ENCODE measurements at places on chromosomes 11 and 22.

DNA sequence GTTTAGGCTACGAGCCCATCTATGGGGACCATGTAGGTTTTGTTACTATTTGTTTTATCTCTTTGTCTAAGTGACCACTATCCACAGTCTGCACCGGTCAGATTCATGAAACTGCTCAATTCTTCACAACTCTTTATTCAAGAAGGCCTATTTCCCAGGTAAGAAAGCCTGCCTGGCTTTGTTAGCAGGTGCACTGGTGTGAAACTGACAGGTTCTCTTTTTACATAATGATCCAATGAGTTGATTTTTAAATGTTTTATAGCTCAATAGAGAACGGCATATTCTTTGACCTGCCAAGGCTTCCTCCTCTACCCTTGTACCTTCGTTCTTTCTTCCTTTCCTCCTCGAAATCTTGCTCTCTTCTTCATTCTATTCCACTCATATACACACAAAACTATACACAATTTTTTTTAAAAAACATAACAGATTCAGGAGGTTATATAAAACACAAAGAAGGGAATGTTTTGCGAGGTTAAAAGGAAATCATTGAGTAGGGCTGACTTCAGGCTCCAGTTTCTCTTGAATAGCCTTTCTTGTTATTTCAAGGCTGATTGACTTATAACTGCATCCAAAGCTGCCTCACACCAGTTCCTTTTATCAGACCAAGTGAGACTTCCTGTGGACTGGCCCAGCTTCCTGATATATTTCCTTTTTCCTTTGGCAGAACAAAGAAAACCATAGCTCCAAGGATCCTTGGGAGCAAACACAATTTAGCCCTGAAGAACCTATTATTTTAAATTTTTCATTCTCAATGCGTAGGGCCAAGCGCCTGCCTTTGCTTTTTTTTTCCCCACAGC lies 11.4 kb downstream of the FLI1 start:
- no peak for DNase-seq

DNA sequence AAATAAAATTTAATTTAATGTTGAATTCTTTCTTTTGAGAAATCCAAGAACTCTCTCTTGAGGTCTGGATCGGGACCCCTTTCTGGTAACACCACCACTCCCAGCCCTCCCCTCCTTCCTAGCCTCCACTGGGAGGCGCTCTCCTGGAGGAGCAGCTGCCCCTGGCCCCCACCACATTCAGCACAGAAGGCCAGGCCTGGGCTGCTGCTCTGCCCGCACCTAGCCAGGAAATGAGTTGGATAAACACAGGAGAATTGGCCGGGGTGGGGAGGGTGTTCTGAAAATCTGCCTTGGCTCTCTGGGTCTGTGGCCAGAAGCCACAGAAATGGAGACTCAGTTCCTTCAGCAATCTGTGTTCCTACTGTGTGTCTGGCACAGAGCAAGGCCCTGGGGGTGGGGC lies 31.2 kb downstream of the C22orf42 start:
- DNase-seq: no peak

DNA sequence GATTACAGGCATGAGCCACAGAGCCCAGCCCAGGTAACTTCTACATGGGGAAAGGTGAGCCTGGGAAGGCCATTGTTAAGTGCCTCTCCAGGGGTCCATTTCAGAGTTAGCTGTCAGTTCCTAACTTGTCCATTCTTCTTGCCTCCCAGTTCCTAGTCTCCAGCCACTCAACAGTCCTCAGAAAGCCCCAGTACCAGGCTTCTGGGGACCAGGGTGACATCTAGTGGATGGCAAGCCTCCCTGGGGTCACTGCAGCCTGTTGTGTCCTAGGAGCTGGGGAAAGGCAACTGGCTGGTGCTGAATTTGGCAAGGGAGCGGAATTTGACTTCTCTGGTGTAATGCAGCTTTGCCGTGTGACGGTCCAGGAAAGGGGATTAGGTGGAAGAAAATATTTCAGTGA lies 2.1 kb downstream of the LGALS12 start:
- no peak for DNase-seq

GRCh38 chr11:96159968-96160367 lies 183.0 kb downstream of the MAML2 start:
- no peak for DNase-seq

DNA sequence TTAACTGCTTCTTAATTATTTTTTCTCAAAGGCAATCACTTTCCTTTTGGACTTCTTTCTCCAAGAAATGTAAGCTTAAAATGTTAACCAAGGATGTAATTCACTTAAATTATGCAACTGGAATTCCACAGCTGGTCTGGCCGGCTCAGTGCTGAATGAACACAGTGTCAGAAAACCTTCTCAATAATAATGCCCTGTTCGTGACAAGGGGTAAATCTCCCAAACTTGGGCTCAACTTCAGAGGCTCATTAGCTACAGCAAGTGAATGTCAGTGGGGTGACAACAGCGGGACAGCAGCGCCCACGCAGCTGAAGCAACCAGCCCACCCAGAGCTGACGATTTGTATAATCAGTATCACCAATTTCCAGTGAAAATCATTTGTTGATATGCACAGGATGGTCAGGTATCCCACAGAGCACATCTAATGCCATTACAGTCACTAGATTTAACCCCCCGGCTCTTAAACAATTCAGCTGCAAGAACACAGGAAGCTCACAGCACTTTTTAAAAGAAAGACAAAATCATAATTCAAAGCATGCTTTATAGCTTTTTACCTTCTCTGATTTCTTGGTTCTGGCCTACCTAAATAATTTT lies 704.8 kb downstream of the DLG2 start:
- DNase-seq: no peak

- no peak for DNase-seq
These were observed 42.3 kb upstream of the DKK3 start for GRCh38 chr11:12050470-12051286.

GRCh38 chr11:59195586-59195985 lies 17.1 kb downstream of the MPEG1 start:
- no peak for DNase-seq

- no peak for DNase-seq
These were observed 26.5 kb upstream of the KRTAP5-7 start for GRCh38 chr11:71500601-71501021.

GRCh38 chr22:40364431-40364830 lies 6.0 kb upstream of the SGSM3 start:
- no peak for DNase-seq

GRCh38 chr11:86698639-86699038 lies 26.2 kb upstream of the ME3 start:
- no peak for DNase-seq

GRCh38 chr22:35625763-35626432 lies 8.8 kb upstream of the MB start:
- DNase-seq: no peak

GRCh38 chr11:67504950-67505581 lies at the start of gene PITPNM1:
TSS of gene PITPNM1 (minus strand) at chr11:67505363. CDS start at chr11:67504180, 1,183 bp downstream.
- no peak for DNase-seq

- DNase-seq: no peak
These were observed 7.1 kb downstream of the CD44 start for GRCh38 chr11:35146074-35146521.

GRCh38 chr11:128455766-128456165 lies 131.6 kb downstream of the ETS1 start:
- DNase-seq: no peak

- DNase-seq: no peak
These were observed 99.0 kb downstream of the NECTIN1 start for GRCh38 chr11:119629834-119630624.

DNA sequence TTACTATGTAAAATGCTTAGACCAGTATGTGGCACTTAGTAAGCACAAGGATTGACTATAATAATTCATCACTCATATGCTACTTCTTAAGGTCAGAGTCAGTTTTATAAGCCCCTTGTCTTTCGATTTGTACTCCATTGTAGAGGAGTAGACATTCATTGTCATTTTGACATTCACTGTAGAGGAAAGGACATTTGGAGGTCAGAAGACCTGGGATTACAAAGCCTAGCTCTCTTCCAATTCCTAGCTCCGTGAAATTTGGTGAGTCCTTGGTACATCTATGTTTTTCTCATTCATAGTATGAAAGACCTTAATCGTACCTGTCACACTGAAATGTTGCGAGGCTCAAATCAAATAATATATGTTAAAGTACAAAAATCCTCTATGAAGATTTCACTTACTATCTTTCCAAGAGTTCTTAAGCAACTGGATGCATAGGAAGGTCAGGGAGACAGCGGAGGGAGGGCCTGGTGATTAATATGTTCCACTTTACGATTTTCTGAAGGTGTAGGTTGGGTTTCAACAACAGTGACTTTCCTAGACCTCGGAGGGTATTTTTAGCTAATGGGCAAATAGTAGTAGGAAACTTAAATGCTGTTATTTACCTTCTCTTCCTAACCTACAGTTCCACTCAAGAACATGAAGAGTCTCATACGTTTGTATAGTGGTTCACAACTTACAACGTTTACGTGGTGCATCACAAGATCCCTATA lies 1.4 kb upstream of the EMSY start:
- DNase-seq: no peak

GRCh38 chr11:44793350-44794090 lies 66.8 kb downstream of the TSPAN18 start:
- no peak for DNase-seq

- DNase-seq: no peak
These were observed 22.1 kb downstream of the GDPD5 start for GRCh38 chr11:75503531-75504099.

DNA sequence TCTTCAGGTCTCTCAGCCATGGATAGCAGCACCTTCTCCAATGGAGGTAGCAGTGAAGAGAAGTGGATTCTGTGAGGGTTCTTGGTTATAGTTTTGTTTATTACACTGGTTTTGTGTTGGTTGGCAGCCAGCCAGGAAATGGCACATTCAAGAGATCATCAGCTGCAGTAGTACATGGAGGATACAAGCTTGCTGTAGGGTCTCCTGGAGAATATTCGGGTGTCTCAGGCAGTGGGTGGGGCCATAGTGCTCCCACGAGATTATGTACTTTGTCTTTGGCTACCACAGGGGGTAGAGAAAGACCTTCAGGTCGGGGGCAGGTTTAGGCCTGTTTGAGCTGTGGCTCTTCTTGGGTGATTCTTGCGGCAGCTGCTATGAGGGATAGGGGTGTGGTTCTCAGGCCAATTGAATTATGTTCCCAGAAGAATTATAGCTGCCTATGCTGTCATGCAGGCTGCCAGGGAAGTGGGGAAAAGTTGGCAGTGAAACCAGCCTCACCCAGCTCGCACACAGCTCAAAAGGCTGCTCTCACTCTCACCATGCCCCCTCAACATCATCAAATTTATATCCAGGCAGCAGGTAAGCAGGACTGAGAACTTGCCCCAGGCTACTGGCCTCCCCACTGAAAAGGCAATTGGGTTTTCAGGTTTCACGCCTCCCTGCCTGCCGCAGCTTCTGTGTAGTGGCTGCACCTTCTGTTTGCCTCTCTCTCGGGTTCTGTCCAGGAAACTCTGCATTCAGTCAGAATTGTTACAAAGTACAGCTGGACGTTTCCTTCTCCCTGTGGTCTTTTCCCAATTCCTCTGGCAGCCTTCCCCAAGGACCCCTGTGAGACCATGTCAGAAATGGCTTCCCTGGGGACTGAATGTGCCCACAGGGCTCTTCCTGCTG lies 435.5 kb downstream of the LUZP2 start:
- DNase-seq: no peak

- DNase-seq: no peak
These were observed 58.8 kb upstream of the RRAS2 start for GRCh38 chr11:14417617-14418374.

DNA sequence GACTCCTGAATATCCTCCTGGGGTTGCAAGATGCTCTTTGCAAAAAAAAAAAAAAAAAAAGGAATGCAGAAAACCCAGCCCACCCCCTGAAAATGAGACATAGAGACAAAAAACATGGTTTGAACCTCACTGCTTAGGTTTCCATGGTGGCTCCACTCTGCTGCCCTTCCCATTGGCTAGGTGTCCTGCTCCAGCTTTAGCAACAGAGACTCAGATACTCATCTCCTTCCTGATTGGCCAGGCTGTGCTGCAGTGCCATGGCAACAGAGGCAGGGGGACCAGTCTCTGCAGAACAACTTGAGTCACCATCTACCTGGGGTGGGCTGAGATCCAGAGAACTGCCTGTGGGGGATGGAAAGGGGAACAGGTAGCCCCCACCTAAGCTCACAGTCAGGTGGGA lies 17.4 kb upstream of the YWHAH start:
- no peak for DNase-seq

GRCh38 chr22:46586531-46587011 lies 33.6 kb upstream of the GRAMD4 start:
- DNase-seq: no peak

DNA sequence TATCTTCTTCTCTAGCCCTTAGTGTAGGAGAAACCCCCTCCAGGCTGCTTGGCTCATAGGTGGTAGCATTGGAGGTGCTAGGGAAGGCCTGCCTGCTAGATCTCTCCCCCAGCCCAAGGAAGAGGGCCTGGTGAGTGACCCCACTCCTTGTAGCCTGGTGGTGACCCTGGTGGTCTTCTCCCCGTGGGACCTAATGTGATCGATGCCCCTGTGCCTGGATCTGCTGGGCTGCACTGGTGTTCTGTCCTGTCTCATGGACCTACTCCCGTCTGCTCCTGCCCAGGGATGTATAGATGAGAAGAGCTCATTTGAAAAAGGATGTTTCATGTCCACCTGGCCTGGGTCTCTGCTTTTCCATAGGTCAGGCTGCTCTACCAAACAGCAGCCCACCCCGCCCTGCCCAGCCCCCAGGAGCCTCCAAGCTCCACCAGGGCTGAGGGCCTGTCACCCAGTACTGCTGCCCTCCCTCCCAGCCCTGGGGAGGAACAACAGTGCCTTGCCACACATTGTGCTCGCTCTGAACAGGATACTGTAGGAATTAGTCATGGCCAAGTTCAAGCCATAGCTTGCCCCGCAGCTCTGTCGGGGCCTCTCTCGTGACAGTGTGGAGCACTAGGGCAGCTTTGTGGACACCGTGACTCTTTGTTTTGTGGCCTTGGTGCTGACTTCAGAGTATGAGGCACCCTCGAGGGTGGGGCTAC lies 19.7 kb downstream of the SLC37A2 start:
- no peak for DNase-seq

- no peak for DNase-seq
These were observed 3.2 kb downstream of the C11orf54 start for GRCh38 chr11:93744669-93745004.

DNA sequence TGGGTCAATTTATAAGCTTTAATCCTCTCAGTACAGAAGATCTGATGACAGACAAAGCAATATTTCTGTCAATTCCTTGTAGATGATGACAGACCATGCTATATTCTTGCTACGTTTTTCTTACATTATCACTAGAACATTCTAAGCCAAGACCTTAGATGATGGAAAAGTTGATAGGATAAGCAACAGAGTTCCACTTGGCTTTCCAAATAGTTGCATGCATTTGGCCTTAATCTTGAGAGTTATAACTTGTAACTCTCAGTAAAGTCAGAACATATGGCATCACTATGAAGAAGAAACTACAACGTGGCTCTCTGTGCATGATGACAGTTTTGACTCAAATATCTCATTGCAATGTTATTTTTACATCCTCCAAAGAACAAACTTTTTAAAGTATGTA lies 544.3 kb upstream of the LRRC4C start:
- DNase-seq: no peak
